ENCODE measurements at places on chromosomes 1 and 21. TPM values are rescaled to one million over a fixed set of nuclear protein-coding genes. Genes with fewer than 3 reads are reported as not detected.

PTPN22 gene
- 0.92 TPM for total RNA-seq

SELE gene
- 9.9 TPM for total RNA-seq

BRINP3 gene
- total RNA-seq, result 0.31 TPM

PTGFR gene
- 27.3 TPM for total RNA-seq

ERO1B gene
- total RNA-seq, result 5.5 TPM

- DNase-seq, result no peak
Observed at GRCh38 chr1:221636967-221637366, 104.9 kb downstream of the DUSP10 start.

DNA sequence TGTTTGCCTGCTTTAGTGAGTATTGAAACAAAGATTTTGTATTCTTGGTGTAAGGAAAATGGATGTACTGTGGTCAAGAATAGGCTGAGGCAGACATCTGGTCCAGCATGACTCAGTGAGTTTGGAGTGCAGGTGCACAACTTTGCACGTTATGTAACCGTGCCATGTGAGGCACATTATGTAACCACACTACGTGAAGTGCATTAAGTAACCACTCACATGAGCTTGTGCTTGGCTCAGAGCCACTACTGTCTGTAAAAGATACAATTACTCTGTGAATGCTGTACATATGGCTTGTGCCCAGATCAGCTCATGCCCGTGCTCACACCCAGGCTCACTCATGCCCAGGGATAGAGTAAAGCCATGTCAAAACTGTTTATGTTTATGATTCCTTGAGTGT lies 216.8 kb downstream of the CTH start:
- no peak for DNase-seq

DNA sequence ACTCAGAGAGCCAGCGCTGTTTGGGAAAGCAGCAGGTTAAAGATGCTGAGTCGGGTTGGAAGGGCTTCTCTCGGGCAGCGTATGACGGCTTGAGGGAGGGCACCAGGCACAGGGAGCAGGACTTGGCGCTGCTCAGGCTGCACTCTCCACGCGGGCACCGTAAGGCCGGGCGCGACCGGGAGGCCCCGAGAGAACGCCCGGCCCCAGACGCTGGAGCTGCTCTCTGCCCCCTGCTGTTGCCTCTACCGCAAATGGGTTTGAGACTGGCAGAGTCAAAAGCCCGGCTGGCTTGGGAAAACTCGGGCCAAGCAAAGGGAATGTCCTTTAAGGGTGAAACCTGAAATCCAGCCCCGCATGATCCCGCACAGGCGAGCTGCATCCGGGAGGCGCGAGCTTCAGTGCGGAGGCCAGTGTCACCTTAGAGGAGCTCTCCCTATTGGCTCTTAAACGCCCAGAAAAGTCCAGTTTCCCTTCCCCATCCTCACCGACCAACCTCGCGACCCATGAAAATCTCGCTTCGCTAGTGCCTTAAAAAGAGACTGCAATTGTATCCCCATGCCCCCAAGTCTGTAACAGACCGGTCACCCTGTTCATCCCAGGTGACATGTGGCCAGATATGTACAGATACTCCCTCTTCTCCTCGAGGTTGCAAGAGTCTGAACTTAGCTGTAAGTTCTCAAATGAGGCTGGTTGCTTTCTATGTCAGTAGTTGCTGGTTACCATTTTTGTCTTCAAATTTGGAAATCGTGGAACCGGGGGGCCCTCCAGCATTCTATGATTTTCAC lies 1.1 kb downstream of the PRRX1 start:
- no peak for DNase-seq

DNA sequence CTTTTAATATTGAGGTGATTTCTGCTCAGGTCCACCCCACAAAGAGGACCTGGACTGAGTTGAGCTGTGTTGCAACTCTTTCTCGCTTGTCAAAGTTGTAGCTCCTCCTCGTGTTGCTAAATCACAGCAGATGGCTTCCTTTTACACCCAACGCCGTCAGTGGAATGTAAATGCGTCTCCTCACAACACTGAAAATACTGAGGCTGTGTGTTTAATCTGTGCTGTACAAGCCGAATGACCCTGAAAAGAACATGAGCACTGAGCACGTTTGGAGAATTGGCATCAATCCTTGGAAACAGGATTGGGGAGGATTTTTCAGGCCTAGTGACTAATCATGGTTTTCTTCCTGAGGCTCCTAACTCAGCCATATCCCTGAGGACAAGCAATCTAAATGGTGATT lies 196.0 kb downstream of the CRB1 start:
- DNase-seq, result peak; percentile 85

- no peak for DNase-seq
Observed at GRCh38 chr1:31054349-31054748, 11.2 kb downstream of the PUM1 start.

DNA sequence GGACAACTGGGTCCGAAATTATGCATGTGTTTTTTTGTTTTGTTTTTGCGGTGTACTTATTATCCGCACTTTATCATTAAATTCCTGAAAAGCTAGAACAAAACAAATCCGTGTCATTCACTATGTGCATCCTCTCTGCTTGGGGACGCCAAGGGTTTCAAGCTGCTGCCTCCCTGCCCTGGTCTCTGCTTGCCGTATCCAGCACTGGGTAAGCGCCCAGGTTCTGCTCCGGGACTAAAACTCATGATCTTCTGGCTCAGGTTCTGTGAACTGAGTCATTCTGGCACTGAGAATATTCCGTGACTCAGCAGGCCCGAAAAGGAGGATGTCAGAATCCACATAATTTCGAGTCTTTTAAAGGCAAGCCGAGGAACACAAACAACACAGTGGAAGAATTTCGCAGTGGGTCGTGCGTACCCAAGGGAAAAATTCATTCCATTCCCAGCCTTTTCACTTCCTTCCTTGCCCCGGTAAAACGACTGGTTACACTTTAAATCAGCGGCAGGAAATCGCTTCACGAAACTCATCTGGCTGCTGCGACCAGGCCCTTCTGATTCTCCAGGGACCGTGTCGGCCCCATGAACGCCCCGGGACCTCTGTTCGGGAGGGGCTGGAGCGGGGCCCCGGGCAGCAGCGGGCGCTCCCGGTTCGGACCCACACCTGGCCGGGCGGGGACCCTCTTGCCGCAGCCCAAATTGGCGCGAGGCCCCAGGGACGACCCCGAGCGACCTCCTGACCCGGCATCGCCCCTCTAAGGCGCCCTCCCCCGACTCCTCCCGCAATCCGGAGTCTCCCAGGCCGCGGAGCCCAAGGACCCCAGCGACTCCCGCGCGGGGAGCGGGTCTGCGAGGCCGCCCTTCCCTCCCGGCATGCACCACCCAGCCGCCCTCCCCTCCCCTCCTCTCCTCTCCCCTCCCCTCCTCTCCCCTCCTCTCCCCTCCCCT lies 746 bp upstream of the LAMC1 start:
- DNase-seq, result peak; percentile 89

DNA sequence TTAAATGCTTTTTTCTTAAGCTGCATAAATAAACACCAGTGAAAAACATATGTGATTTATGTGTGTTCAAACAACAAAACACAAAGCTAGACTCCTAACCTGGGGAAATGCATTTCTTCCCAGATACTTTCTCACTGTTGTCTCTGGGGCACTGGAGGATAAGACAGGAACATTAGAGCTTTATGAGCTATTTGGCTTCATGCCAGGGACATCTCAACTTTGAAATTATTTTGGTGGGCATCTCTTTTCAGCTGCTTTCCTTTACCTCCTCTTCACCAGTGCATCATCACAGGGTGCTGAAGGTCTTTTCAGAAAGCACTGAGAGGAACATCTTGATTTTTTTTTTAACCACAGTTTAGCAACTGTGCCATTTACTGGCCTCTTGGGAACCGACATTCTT lies 212.9 kb downstream of the DNM3 start:
- DNase-seq, result peak; percentile 54

- DNase-seq, result no peak
Observed at GRCh38 chr1:167881786-167882185, 32.1 kb downstream of the ADCY10 start.

- DNase-seq, result no peak
Observed at GRCh38 chr1:151054971-151055547, 4.4 kb downstream of the CDC42SE1 start.

- DNase-seq, result no peak
Observed at GRCh38 chr1:231186356-231187115, 24.7 kb downstream of the TRIM67 start.

DNA sequence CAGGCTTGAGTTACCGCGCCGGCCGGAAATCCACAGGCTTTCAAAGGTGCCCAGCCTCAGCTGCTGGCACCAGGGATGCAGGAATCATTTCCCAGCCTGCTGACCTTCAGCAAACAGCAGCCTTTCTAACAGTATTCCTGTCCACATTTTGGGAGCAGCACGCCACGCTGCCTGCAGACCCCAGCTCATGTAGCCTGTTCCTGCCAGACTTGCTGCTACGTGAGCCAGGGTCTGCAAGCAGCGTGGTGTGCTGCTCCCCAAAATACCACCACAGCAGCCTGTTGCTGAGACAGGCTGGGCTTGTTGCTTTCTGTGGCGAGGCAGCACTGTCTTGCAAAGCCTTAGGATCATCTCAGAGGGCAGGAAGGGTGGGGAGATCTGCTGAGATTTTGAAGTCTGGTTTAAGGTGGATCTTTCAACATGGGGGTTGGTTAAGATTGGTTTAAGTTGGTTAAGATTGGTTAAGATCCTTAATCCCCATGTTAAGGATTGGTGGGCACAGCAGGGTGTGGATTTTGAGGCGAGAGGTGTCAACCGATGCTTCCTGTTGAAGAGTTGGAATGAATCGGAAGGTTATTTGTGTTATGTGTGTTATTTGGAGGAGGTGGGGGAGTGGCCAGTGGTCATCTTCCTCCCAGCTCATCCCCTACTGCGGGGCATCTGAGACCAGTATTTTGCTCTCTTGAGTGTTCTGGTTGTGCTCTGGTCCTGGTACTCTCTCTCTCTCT lies 12.9 kb downstream of the FAAH start:
- peak; percentile 44 for DNase-seq

- DNase-seq, result no peak
Observed at GRCh38 chr21:42071146-42071737, at the start of gene UMODL1. TSS of gene UMODL1 (plus strand) at chr21:42071317. CDS start at chr21:42071317, 0 bp downstream.

DNA sequence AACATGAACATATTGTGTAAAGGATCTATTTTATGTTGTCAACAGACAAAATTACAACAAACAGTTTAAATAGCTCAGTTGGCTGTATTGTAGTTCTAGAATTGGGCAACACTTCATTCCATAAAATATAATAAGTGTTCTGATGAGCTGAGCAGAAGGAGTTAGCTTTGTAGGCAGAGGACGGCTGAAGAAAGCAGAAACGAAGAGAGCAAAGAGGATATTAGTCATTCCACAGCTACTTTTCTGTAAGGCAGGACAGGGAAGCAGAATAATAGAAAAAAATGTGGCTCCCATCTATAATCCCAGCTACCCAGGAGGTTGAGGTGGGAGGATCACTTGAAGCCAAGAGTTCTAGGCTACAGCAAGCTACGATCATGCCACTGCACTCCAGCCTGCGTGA lies 20.2 kb upstream of the IVNS1ABP start:
- no peak for DNase-seq

DNA sequence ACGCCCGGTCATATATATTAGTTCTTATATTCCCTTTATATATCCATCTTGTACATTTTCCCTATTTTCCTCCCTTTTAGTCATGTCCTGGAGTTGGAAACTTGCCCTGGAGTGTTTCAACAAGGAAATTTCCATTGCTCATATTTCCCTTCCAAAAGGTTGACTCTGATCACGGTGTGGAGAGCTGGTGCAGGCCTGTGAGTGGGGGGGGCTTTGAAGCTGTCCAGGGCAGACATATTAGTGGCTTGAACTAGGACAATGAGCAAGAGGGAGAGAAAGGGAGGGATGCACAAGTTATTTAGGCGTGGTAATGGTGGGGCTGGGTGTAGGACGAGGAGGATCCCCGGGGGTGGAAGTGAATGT lies 30.4 kb upstream of the TMEM61 start:
- peak; percentile 66 for DNase-seq

DNA sequence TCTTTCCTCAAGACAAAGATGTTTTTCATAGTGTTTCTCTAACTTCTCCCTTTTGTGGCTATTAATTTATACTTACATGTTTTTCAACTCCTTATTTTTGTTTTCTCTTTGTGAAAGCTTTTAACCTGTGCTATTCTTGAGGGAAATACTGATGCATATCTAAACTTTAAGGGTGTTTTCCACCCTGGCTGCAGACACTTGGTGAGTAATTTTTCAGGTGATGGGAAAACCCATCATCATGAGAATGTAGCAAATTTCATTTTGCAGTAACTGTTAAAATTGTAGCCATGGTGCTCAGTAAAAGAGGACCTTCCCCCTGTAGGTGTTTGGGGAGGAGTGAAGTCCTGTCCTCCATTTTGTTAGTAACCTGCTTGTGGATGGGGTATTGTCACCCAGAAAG lies 124.2 kb downstream of the LIPI start:
- DNase-seq, result no peak

GRCh38 chr1:180540697-180541594 lies 17.8 kb upstream of the OVAAL start:
- DNase-seq, result no peak

- no peak for DNase-seq
Observed at GRCh38 chr1:153742411-153743142, 14.7 kb downstream of the INTS3 start.

DNA sequence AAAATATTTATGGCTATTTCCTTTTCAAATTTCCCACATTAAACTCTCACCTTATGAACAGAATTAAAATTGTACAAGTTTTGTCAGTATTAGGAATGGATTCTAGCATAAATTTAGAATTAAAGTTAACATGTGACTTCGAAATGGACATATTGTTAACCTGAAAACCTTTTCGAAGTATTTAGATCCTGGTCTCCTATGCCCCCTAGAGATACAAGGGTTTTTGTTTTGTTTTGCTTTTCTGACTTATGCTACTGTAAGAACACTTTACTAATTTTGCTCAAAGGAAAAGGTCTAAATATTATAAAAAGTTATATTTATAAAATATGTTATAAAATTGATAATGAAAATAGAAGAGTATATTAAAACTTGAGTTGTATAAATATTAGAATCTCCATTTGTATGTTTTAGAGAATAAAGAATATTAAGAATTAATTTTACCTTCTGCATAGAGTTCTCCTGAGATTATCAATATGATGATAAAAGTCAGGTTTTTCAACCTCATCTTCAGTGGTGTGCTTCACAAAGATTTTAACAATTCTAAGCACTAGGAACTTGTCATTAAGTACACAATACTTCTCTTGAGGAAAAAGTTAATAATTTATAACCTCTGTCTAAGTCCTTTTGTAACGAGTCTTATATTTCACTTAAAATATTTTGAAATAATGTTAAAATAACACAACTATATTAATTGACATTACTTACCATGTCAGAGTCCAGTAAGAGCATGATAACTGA lies at the start of gene F13B:
Gene F13B, minus strand, starts transcription at position 542 of the 738 bp plus-strand sequence. Its CDS starts 37 bp downstream, at position 505.
- no peak for DNase-seq

DNA sequence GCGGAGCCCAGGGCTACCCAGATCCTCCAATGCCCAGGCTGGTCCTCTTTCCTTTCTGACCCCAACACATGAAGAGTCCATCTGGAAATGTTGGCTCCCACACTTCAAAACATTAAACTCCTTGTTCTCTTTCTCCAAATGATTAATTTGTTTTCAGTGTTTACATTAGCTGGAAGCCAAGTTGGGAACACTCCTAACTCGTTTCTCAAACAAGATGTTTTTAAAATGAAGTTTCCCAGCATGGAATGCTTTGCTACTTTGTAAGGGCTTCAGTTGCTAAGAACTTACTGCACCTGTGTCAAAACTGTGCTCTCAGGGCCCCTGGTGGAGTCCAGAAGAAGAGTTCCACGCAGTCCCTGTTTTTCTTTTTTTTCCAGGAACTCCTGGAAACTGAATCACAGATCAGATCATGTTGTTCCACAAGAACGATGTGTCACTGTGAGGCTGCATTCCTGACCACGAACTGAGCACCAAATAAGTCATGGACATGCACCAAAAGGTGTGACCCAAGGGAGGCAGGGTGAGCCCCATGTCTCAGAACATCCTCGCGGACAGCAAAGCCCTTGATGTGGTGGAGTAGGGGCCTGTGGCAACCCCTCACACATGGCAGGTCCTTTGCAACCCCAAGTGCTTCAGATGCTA lies 257.3 kb downstream of the KCNJ6 start:
- peak; percentile 64 for DNase-seq

- DNase-seq, result no peak
Observed at GRCh38 chr1:41851589-41851988, 67.1 kb downstream of the HIVEP3 start.

Data from tongue (tissue), 3 donors.